ENCODE measurements at places on chromosomes 2 and 18.

DNA sequence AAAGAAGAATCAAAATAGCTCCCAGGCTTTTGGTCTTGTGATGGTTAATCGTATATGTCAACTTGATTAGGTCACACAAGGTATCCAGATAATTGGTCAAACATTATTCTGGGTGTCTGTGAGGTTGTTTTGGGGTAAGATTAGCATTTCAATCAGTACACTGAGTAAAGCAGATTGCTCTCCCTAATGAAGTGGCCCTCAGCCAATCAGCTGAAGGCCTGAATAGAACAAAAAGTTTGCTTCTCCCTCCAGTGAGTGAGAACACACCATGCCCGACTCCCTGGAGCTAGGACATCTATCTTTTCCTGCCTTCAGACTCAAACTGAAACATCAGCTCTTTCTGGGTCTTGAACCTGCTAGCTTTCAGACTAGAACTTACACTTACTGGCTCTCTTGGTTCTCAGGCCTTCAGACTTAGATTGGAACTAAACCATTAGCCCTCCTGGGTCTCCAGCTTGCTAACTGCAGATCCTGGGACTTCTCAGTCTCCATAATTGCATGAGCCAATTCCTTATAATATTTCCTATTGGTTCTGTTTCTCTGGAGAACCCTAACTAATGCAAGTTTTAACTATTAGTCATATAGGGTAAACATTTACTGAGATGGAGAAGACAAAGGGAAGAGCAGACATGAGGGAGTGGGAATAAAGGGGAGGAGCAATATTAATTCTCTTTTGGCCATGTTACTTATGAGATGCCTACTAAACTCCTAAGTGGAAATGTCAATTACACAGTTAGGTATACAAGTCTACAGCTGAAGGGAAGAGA is 25.5 kb downstream of the LNPK start:
- H3K4me3 ChIP-seq = no peak overlapping the region
- no peak overlapping the region for H3K27ac ChIP-seq
- H3K27me3 ChIP-seq = no peaks in the 10 kb centered on the region
- no peaks in the 10 kb centered on the region for H3K36me3 ChIP-seq
- no peaks in the 10 kb centered on the region for H3K4me1 ChIP-seq
- no peak for DNase-seq

DNA sequence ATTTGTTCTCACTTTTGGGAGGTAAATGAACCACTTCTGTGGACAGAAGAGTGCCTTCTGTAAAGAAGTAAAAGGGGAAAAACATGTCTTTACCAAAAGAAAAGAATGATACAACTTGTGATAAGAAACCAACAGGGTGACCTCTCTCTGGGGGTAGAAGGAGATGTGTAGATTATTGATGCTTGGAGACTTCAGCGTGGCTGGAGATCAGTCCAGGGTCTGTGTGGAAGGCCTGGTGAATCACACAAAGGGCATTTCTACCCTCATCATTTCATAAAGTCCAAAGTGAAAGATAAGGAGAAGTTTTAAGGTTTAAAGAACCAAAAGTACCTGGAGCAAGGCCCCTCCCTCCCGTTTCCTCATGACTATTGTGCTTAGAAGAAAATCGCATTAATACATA is 142.5 kb downstream of the NCK2 start:
- H3K4me1 ChIP-seq = peaks cover 6% of the 10 kb centered on the region
- H3K27me3 ChIP-seq = no peaks in the 10 kb centered on the region
- no peak for DNase-seq
- peaks cover 5% of the 10 kb centered on the region for H3K36me3 ChIP-seq
- no peak overlapping the region for H3K4me3 ChIP-seq

DNA sequence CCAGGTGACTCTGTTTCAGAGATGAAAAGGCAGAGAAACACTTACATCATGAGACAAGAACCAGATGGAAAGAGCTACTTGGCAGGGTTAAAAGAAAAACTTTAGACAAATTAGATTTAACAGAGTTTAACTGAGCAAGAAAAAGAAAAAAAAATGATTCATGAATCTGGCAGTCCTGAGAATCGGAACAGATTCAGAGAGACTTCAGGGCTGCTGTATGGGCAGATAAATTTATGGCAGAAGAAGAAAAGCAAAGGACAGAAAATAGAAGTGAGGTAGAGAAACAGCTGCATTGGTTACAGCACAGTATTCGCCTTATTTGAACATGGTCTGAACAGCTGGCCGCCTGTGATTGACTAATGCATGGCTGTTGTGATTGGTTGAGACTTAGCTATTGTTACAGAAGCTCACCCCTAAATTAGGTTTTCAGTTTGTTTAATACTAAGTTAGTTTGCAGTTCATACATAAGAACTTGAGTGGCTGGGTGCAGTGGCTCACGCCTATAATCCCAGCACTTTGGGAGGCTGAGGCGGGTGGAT is 43.0 kb upstream of the RHOB start:
- H3K27ac ChIP-seq = no peak overlapping the region
- no peaks in the 10 kb centered on the region for H3K36me3 ChIP-seq
- H3K4me3 ChIP-seq = no peak overlapping the region
- DNase-seq = no peak
- no peaks in the 10 kb centered on the region for H3K27me3 ChIP-seq

DNA sequence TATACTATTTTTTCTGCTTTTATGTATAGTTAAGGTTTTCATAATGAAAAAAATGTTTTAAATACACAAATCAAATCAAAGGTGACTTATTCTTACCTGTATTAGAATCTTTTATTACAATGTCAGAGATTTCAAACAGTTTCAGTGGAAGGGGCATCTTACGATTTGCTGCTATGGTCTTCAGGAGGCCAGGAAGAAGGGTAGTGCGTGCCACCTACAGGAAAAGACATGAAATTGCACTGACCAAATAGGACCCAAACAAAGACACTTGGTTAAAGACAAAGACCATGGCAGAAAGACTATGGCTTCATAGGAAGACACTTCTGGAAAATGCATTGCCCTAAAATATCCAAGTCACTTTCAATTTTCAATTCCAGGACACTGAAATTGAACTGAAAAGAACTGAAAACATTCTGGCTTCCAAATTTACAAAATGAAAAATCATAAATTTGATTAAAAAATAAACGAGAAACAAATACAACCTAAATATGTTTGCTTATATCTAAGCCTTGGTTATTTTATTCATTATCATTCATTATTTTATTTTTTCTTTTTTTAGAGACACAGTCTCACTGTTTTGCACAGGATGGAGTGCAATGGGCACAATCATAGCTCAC is 42.1 kb downstream of the FARSB start:
- H3K36me3 ChIP-seq = peaks cover 27% of the 10 kb centered on the region
- H3K27me3 ChIP-seq = no peaks in the 10 kb centered on the region
- no peaks in the 10 kb centered on the region for H3K4me1 ChIP-seq
- DNase-seq = no peak
- no peak overlapping the region for H3K27ac ChIP-seq
